Pulmonary artery endothelial cell (primary cell): ENCODE measurements at places on chromosomes 7 and 10. TPM values are rescaled to one million over a fixed set of nuclear protein-coding genes. Genes with fewer than 3 reads are reported as not detected.

DNA sequence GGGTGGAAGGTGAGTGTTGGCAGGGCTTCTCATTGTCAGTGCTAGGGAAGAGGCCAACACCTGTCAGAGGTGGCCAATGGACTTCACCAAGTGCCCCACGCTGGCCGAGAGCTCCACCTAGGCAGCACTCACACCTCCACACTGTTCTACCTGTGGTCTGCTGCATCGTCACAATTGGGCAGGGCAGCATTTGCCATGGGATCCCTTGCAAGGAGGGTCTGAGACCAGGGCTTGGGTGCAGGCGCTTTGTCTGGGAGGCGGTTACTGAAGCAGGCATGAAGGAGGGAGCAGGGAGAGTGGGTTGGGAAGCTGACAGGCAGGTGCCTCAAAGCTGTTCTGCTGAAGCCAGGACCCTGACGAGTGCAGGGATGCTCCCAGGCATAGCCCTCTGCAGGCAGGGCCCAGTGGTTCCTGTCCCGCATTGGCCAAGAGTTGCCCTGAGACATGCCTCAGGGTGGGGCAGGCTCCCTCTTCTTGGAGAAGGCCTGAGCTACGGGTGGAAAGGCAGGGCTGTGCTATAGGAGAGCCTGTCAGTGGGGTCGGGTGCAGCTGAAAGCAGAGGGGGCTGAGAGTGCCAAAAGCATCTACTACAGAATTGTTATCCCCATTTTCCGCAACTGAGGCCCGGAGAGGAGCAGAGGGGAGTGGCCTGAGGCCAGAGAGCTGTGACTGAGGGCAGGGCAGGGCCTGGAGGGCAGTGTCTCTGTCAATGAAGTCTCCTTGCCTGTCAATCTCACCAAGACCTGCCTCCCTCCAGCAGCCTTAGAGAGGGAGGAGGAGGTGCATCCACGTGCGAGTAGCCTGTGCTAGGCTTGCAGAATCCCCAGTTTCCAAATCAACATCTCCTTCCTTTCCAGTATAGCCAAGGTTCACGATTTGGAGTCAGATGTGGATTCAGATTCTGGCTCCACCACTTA is 4.0 kb downstream of the RBP3 start:
- no peak for DNase-seq

GRCh38 chr10:120729547-120729946 is 121.6 kb upstream of the WDR11 start:
- no peak for DNase-seq

Gene NPFFR1
- total RNA-seq: not detected in 2 replicates

Gene MRLN
- not detected in 2 replicates for total RNA-seq

DNA sequence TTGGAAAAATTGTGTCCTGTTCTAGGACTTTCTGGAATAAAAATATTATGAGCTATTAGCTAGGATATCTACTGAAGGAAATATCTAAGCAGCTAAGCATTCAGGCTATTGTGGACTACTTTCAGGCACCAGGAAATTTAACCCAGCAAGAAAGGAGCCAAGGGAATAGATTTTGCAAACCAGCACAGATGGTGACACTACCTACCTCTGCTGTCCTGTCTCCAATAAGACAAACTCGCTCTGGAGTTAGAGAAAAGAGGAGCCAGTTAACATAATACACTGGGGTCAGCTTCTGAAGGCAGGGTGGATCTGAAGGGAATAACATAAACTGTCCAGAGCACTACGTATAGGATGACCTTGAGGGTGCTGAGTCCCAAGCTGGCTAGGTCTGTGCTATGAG is 223.7 kb upstream of the PRSS58 start:
- DNase-seq: no peak

Gene NHLRC2
- 14.3 and 15.5 TPM in 2 replicates for total RNA-seq

Gene STK31
- total RNA-seq: 0.07 TPM in 1 of 2 replicates, not detected in the other

DNA sequence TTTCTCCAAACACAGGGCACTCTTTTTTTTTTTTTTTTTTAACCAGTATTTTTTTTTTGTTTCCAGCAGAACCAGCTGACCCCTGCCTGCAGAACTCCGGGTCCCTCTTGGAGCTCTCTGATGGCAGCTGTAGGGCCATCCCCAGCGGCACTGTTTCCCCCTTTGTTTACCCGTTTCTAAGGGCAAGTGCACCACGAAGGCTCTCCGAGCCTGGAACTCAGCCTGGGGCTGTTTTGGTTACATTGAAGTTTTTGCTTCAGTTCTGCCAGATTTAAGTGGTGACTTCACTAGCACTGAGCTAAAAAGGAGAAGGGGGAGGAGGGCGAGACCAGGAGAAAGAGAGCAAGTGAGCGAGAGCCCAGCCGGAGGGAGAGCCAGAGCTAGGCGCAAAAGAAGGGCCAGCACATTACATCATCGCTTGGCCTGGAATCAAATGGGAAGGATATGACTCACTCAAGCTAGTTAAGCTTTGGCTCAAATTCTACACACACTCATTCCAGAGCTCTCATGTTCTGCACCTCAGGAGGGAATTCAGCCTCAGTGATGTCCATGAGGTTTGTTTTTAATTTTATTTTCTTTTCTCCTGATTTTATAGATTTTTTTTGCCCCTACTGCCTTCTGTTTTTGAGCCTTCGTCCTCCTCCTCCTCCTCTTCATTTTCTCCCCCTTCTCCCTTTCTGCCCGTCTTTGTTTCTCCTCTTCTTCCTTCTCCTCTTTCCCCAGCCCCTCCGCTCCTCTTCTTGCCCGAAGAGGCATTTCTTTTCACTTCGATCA is 272.3 kb downstream of the TRIL start:
- DNase-seq: peak; percentile 95

Gene MBL2
- total RNA-seq: not detected in 2 replicates

Gene POMZP3
- total RNA-seq: 2.3 and 4.8 TPM in 2 replicates

Gene OR2A5
- not detected in 2 replicates for total RNA-seq

DNA sequence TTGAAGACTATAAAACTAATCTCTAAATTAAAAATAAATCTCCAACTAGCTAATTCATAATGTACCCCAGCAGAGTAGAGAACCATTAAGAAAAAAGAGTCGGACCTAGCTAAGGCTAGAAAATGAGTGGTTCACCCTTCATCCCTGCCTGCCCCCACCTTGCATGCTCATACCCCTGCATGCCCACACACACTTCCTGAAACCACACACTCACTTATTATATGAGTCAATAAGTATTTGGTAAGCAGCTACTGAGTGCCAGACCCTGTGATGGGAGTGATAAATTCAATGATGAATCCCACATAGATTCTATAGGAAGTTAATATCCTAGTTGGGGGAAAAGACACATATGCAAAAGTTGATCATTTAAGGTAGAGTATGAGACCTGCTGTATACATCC is 152.9 kb upstream of the INHBA start:
- no peak for DNase-seq

Gene CDK14
- total RNA-seq: 13.6 and 19.5 TPM in 2 replicates

Gene ITGA8
- total RNA-seq: under 0.01 TPM in 1 of 2 replicates, not detected in the other

GRCh38 chr10:565676-566075 is 123.8 kb downstream of the DIP2C start:
- no peak for DNase-seq

- no peak for DNase-seq
Observed at GRCh38 chr7:110790992-110791391, 299.9 kb upstream of the LRRN3 start.

DNA sequence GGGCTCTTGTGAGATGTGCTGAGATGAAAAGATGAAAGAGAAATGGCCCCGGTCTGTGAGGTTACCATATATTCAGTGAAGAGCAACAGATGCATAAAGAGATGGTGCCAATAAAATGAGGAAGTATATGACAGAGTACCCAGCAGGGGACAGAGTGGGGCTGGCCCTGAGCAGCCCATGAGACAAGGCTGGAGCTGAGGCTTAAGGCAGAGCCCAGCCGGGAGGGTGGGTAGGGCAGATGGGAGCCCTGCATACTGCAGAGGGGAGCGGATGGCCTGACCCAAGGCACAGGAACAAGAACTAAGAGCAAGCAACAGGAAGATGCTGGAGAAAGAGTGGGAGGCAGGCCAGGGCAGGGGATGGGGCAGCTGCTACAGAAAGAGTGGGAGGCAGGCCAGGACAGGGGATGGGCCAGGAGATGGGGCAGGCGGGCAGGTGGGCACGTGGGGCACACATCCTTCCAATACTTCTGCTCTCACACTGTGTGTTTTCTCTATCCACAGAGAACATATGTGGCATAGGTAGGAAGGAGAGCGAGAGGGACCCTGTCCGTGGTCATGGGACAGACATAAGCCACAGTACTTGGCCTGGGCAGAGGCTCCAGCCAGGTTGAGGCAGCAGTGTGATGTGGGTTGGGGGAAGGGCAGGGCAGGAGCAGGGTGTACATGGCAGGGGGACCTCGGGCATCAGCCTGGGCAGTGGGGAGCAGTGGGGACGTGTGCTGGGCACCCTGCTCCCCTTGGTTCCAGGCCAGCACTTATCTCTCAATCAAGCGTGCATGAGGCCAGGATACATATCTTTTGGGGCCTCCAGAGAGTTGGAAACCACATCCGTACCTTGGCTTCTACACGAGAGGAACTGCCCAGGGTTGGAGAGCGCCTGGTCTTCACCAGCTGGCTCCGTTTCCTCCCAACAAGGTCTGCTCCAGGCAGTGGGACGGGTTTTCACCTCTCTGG is 91.6 kb upstream of the IKZF1 start:
- no peak for DNase-seq

DNA sequence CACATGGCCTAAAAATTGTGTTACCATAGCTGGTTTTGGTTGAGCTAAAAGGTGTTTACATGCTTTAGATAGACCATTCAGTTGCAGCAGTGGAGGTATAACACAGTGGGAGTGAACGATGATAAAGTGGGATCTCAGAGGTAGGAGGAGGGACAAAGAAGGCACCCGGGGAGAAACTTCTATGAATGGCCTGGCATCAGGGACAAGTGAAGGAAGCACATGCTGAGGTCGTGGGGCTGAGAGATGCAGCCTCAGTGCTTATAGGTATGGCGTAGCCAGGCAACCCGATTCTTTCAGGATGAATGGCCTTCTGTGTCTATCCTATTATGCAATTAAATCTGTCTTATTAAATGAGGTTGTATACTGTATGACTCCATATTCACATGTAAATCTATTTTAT is 3.9 kb upstream of the CDK6 start:
- DNase-seq: no peak

DNA sequence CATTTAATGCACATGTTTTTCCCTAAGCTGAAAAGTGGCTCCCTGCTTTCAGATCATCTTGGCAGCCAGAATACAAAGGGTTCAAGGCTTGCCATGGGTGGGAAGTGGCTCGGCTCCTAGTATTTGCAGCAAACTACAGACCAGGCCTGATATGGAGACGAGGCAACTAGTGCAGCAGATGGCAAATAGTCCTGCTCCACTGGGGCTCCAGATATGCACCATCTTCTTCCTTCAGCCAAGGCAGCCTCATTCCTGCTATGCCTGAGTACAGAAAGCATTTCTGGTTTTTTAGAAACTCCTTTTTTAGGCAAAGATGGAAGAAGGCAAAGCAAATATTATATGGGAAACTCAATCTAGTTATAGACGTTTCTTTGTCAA is 23.9 kb downstream of the LRRC4 start:
- no peak for DNase-seq

Gene TAC1
- total RNA-seq: not detected in 2 replicates

Gene MSS51
- total RNA-seq: 0.59 and 0.78 TPM in 2 replicates

DNA sequence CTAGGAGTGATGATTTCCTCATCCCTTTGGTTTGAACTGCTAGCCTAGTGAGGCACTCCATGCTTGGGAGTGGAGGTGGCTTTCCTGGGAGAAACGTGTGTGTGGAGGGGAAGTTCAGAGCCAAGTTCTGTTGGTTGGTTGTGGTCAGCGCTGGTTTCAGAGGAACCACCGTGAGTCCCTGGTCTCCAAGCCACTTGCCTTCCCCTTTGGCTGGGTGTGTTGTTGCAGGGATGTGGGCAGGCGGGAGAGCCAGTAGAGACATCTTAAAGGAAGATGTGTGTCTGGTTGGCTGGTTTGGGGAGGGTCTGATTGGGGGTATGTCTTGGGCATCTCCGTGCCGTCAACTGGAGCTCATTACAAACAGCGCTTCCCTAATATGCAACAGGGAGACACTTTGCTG is 130.8 kb upstream of the TCF7L2 start:
- no peak for DNase-seq

GRCh38 chr7:117251687-117252086 is 71.2 kb downstream of the WNT2 start:
- no peak for DNase-seq

Gene PIP
- total RNA-seq: not detected in 2 replicates

DNA sequence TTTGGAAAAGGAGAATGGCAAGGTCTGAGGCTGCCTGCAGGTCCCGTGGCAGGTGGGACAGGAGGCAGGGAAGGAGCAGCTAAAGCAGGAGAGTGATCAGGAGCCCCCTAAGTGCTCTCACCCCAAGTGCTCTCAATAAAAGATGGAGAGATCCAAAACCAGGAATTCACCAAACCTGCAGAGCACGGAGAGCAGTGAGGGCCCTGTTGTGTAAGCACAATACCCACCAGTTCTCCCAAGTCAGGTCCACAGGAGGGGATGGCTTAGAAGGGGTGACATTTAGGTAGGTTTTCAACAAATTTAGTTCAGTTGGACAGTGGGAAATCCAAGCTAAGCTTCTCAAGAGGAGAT is 40.8 kb downstream of the GNA12 start:
- DNase-seq: no peak

GRCh38 chr7:41910940-41911600 is 208.2 kb upstream of the INHBA start:
- DNase-seq: no peak

Gene SH2D4B
- total RNA-seq: under 0.01 TPM in 1 of 2 replicates, not detected in the other

GRCh38 chr7:140230516-140230860 is 53.7 kb upstream of the KDM7A start:
- DNase-seq: no peak

Gene OAT
- 145 and 147 TPM in 2 replicates for total RNA-seq

- no peak for DNase-seq
Observed at GRCh38 chr7:44914992-44915607, 29.8 kb upstream of the PURB start.

Gene SPDYE1
- total RNA-seq: not detected in 2 replicates

GRCh38 chr10:37703833-37704382 is 153.5 kb downstream of the ZNF248 start:
- no peak for DNase-seq

DNA sequence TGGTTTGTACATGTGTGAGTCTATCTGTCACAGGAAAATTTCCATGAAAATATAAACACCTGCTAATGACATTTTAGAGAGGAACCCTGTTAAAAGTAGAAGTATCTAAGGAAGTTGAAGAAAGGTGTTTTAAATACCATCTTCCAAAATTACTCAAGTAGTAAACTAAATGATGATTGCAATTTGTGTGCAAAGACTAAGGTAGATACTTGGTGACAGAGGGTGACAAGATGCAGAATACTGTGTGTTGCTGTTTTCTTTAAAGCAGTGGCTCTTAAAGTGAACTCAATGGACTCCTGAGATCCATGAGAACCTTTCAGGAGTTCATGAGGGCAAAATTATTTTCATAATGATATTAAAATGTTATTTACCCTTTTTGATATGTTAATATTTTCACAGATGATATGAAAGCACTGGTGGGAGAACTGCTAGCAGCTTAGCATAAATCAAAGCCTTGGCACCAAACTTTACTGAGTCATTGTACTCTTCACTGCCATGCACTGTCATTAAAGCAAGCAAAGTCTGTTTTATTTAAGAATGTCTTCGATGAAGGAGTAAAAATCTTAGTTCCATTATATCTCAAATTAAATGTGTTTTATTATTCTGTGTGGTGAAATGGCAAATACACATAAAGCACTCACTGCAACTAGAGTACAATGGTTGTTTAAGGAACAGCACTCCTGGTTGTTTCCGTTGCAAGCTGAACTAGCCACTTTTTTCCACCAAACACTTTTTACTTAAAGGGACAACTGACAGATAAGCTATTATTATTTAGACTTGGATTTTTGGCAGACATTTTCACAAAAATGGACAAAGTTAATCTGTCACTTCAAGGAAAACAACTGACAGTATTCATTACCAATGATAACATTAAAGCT is 133.7 kb downstream of the LRRN3 start:
- DNase-seq: no peak

GRCh38 chr10:27328946-27329345 is 88.3 kb upstream of the ACBD5 start:
- no peak for DNase-seq

Gene GIMAP6
- 160 and 231 TPM in 2 replicates for total RNA-seq
